ENCODE measurements at places on chromosomes 2 and 18.

- DNase-seq = no peak
Measured at GRCh38 chr18:13112982-13113381, 105.6 kb upstream of the LDLRAD4 start.

GRCh38 chr2:230541934-230542380, 126.0 kb downstream of the SP100 start:
- no peak for DNase-seq

- DNase-seq = no peak
Measured at GRCh38 chr2:186806591-186806990, 42.4 kb downstream of the ZSWIM2 start.

DNA sequence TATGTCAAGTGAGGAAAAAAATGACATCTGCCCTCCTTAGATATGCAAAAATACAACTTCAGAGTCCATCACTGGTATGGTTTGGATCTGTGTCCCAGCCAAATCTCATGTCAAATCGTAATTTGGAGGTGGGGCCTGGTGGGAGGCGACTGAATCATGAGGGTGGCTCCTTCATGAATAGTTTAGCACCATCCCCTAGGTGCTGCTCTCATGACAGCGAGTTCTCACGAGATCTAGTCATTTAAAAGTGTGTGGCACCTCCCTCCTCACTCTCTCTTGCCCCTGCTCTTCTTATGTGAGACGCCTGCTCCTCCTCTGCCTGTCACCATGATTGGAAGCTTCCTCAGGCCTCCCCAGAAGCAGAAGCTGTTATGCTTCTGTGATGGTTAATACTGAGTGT, 5.9 kb upstream of the PSMA8 start:
- DNase-seq = no peak

DNA sequence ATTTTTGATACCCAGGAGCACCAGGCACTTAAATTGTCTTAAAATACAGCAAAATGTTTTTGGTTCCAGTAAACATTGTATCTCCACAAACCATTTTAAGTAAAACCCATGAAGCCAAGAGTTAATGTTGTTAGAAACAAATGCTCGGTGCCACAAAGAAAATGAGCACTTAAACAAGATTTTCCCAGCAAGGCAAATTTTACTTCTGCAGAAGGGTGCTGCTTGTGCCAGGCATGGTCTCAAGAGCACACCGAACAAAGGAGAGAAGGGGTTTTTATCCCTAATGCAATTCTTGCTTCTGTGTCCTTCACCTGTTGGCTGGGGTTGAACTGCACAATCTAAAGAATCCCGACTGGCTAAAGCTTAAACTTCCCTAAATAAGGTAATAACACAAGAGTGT, 286.7 kb downstream of the ADCYAP1 start:
- no peak for DNase-seq

DNA sequence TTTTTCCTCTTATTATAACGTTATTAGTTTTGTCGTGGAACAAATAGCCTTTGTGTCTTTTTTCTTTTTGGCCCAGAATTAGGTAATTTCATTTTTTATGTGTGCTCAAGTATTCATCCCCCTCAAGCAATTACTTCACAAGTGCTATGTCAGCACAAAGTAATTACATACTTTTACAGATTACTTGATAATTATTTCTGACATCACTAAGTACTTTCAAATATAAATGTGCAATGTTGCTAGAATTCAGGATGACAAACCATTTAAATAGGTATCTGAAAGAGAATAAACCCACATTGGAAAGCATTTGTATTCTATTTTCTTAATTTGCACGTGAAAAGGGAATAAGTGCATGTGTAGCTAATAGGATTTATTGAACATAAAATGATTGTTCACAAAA, 238.2 kb downstream of the CDH7 start:
- no peak for DNase-seq

DNA sequence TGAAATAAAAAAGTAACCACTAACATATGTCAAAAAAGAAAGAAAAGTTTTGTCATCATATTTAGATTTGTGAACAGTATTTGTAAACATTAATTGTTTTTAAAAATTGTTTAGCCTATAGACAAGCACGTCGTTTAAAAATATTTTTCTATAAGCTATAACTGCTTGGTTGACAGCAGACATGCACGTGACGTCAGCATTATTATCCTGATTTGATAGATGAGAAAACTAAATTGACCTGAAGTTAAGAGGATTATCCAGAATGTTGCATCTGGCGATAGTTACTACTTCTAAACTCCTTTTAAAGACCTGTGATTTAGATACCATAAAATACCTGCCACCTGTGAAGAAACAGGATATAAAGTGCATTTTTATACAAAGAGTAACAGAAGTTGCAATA, 156.9 kb upstream of the BARD1 start:
- DNase-seq = no peak

DNA sequence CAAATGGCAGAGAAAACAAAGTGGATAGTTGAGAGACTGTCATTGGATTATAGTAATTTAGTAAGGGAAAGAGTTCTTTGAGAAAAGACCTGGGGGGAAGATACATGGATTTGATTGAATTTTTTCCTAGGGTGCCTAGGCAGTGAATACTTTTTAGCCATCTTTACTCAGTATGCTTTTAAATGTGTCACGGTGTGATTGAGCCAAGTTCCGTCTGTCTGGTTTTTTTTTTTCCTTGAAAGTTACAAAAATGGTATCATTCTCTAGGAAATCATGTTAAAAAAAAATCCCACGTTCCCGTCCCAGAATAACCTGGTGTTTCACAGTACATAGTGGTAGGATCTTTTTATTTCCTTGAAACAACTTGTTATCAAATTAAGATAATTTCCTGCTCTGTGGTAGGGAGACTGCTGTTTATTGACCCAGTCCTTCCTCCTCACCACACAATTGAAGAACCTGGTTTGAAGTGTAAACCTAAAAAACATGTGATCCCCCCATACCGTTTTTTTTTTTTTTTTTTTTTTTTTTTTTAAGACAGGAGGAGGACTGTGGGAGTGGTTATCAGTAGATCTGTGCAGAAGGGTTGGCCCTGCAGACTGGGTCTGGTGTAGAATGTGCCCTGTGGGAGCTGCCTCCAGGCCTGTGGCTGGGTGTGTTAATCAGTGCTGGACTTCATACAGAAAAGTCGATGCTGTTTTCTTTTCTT, 55.1 kb downstream of the DGKD start:
- no peak for DNase-seq

- DNase-seq = no peak
Measured at GRCh38 chr2:164479460-164479859, 141.8 kb downstream of the GRB14 start.

- no peak for DNase-seq
Measured at GRCh38 chr2:222410534-222410933, 13.8 kb upstream of the SGPP2 start.

DNA sequence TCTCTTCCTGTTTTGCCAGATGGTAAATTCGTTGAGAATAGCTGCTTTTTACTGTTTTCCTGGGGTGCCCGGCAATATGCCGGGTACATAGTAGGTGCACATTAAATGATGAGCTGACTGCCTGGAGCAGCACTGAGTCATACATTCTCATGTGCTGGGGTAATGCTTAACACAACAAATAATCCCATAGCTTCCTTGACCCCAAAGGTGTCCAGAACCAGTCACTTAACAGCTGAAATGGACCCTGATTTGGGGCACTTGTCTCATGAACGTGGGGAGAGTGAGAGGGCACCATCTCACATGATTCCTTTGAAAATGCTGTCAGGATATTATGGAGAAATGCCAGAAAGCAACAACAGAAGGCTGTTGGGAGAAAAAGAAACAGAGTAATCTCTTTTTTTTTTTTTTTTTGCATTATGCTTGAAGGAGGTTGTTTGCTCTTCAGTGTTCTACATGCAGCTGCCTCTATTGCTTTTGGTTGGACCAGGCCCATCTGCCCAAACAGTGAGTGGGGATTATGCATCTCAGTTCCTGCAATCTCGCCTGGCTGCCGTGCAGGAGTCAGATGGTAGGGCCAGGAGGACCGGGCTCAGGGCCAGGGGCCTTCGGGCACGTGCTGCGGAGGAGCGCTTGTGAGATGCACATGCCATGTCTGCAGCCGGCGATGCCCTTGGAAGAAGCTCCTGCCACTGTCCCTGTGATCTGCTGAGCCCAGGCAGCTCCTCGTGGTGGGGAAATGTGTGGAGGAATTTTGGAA, 162.1 kb downstream of the SH3RF3 start:
- no peak for DNase-seq

GRCh38 chr18:52489396-52490306, 149.7 kb downstream of the DCC start:
- DNase-seq = no peak

DNA sequence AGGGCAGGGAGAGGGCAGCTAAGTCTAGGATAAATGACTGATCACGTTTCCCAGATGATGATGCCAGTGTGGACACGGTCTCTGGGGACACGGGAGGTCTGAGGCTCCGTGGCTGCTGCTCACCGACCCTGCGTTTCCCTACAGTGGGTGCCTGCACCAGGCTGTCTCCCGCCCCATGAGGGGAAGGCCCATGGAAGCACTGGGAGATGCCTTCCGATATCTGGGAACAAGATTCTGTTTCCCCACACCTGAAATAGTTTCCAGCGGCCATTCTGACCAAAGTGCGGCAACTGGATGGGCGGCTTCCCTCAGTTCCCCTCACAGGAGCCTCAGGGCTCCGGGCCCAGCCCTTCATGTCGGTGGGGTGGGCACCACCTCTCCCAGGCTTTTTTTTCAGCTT, 83.1 kb downstream of the EDAR start:
- DNase-seq = no peak

- DNase-seq = no peak
Measured at GRCh38 chr18:68665628-68666027, 49.3 kb downstream of the TMX3 start.

DNA sequence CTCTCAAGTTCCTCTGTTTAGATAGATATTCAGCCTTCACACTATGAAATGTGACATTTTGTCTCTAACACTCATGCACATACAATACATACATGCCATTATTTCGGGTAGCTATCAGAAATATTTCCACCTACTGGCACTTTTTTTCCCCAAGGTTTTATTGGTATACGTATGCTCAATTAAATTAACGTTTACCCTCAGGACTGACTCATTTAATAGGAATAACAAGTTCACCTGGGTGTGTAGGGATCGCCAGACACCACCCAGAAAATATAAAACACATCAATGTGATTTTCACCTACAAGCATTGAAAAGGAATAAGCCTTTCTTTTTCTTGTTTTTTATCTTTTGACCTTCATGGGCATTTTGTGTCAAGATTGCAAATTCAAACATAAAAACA, 138.5 kb upstream of the EPAS1 start:
- DNase-seq = no peak

DNA sequence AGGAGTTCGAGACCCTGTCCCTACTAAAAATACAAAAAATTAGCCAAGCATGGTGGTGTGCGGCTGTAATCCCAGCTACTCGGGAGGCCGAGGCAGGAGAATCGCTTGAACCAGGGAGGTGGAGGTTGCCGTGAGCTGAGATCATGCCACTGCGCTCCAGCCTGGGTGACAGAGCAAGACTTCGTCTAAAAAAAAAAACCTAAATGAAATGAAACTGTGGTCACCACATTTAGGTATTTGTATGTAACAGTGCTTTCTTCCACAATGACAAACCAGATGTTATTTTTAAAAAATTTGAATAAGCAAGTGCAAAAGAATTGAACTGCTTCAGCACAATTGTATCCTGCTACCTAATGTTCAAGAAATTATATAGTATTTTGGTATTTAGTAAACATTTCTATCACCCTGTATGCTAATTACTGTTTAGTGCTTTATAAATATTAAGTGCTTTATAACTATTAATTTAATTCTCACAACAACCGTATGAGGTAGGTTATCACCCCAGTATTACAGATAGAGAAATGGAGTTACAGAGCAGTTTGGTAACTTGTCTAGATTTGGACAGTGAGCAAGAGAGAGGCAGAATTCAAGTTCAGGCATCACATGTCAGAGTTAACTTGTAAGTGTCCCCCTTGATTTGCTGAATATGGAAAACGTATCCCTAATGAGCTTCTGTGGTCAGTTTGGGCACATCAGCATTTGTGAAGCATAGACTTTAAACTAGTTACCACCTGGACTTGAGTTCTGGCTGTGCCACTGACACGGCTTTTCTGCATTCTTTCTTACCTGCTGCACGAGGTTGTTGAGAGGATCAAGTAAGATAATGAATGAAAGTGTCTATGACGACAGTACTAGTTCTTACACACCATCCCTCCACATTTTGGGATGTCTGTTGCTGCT, 14.4 kb downstream of the PHLPP1 start:
- no peak for DNase-seq

DNA sequence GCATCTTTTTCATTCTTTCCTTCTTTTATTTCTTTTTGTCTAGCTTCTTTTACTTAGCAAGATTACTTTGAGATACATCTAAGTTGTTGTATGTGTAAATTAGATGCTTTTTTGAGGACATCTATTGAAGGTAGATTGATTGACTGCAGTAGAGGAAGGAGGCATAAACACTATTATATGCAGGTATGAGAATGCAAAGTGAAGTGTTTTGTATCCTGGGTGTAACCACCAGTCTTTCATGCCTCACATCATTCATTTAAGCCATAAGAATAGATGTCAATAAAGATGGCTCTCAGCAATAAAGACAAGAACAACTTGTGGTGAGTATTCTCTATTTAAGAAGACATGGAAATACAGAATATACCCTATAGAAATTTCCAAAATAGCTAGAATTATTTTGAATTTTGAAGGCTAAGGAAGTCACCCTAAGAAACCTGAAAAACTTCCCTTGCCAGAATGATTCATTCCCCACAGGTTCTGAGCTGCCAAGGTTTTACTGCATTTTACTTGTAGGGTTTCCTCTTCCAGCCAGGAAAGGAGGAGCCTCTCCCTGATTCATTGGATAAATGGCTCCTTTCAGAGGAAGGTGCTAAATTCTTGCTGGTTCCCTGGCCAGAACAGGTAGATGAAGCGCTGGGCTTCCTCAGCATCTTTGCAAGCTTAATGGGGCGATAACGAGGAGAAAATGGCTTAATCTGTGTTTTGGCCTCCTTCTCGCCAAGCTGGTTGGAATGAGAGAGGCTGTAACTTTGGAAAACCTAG, 279.8 kb upstream of the SLC14A2 start:
- DNase-seq = no peak

DNA sequence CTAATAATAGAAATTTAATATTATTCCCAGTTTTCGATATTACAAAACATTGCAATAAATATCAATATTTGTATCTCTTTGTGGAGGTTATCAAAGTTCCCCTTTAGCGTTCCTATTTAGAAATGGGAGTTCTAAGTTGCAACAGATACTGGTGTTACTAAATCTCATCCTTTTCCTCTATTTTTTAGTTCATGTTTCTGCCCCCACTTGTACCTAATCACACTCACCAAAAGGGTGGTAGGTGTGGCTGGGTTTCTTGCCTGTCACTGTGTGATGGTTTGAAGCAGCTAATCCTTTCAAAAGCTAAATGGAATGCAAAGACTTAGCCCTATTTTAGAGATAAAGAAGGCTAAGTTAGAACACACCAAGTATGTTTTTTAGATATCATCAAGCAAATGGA, 997.9 kb downstream of the TSN start:
- no peak for DNase-seq

DNA sequence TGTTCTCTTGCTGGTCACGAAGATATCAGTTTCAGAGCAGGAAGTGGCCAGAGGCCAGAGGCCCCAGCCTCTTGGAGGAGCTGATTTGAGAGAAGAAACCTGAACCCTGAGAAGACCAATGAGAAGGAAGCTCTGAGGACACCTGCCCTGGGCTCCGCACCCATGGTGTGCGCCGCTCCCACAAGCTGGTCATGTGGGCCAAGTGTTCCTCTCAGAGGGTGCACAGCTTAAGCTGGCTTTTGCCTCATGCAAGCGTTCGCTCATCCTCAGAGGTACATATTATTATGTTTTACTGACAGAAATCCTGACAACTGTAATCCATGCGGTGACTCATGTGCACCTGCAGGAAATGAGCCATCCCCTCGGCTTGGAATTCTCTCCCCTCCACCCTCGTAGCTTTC, 316.1 kb upstream of the MYT1L start:
- no peak for DNase-seq

GRCh38 chr2:68318914-68319397, 793 bp downstream of the CNRIP1 start:
- no peak for DNase-seq
